ENCODE measurements at places on chromosomes 7 and 10.

- no peak for DNase-seq
These were observed 119.9 kb downstream of the MBL2 start for GRCh38 chr10:52652431-52653262.

GRCh38 chr10:2908851-2909630 lies 158.3 kb upstream of the PFKP start:
- DNase-seq, result no peak

DNA sequence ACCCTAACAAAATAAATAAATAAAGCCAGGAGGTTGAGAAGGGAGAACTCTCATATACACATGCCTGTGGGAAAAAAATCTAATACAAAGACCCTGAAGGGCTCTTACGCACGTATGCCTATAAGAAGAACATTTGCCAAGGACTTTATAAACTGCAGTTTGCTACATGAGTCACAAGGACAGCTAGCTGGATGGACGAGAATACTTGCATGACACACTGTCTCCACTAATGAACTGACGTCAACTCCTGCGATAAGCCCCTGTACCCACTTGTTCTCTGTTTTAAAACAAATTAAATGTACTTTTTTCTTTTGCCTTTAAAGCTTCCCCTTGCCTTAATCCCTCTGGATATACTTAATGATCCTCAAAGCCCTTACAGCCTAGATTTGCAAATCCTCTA lies 374.6 kb upstream of the GHITM start:
- DNase-seq, result no peak

GRCh38 chr7:106486331-106486730 lies 174.6 kb downstream of the CCDC71L start:
- no peak for DNase-seq

DNA sequence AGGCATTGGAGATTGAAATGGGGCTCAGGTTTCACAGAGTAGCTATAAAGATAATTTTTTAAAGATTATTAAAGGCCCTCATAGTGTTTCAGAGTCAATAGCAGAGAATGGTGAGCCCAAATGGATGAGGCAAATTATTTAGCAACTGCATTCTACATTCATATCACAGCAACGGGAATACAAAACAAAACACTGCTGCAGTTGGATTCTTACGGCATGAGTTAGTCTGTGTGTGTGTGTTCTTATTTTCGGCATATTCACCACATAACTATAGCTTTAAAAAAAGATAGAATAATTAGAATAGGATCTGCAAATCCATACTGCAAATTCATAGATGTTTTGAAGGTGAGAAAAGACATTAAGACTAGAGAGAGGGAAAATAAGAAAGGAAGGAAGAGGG lies 66.0 kb downstream of the SUGCT start:
- DNase-seq, result no peak

- DNase-seq, result no peak
These were observed 478.2 kb upstream of the LRRN3 start for GRCh38 chr7:110612680-110613079.

DNA sequence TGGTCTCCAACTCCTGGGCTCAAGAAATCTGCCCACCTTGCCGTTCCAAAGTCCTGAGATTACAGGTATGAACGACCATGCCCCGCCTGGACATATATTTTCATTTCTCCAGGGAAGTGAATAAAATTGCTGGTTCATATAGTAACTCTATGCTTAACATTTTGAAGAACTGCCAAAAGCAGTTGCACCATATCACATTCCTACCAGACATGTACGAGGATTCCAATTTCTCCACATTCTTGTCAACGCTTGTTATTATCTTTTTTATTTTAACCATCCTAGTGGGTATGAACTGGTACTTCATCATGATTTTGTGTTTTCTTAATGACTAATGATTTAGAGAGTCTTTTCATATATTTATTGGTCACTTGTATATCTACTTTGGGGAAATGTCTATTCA lies 21.9 kb upstream of the CPN1 start:
- DNase-seq, result no peak

DNA sequence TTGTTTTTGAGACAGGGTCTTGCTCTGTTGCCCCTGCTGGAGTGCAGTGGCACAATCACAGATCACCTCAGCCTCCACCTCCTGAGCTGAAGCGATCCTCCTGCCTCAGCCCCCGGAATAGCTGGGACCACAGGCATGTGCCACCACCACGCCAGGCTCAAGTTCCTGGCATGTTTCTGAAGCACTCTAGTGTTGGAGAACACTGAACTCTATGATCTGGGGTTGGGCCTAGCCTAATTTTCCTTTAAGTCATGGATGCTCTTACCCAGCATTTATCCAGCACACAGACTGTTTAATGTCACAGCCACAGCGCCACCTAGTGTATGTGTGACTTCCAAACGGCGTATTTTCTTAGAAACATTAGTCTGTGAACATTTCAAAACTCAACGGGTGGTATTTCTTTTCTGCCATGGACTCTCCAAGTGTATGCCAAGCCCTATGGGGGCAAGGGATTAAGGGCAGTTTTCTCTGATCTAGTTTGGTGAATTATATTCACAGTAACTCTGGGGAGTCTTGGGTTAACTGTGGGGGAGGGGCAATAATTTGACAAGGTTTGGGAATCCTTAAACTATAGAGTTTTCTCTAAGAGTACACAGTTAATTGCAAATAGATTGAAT lies 91.8 kb downstream of the CREM start:
- DNase-seq, result peak; percentile 56

DNA sequence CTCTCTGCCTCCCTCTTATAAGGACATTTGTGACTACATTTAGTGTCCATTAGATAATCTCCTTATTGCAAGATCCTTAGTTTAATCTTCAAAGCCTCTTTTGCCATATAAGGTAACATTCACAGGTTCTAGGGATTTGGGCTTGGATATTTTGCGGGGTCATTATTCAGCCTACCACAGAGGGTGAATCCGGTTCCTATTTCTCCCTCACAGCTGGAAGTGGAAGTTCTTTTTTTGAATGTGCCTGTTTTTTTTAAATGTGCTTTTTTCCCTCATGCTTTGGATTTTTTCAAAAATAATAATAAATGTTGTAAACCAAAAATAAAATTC lies 17.1 kb upstream of the FAM221A start:
- no peak for DNase-seq

DNA sequence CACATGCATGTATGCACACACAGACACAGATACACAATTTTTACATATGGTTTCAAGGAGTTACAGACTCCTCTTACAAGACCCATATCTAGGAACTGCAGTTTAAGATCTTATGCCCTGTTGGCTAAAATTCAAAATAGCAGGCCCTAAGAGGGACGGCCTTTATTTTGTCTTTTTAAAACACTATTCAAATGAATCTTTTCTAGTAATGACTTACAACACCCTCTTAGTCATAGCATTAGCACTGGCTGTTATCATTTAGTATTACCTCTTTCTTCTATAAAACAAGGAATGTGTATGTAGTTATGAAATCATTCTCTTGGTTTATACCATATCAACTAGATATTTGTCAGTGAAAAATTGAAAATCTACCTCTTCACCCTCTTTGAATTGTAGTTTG lies 15.3 kb downstream of the PAPSS2 start:
- no peak for DNase-seq

- DNase-seq, result no peak
These were observed 67.0 kb downstream of the FGFR2 start for GRCh38 chr10:121531076-121531829.

DNA sequence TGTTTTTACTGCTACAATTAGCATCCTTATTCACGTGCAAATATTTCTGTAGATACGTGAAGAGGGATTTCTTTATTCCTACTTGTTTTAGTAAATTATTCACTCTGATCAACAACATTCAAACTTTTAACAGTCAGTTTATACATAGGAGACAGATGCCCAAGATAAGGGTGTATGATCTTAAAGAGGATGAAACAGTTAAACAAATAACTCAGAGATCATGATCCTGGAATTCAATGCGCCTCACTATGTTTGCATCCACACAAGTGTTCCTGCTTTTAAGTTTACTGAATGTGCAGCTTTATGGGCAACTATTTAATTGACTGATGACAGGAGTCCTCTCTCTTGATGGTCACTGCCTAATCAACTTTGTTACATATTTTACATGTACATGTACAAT lies 394.8 kb downstream of the PARD3 start:
- DNase-seq, result no peak

DNA sequence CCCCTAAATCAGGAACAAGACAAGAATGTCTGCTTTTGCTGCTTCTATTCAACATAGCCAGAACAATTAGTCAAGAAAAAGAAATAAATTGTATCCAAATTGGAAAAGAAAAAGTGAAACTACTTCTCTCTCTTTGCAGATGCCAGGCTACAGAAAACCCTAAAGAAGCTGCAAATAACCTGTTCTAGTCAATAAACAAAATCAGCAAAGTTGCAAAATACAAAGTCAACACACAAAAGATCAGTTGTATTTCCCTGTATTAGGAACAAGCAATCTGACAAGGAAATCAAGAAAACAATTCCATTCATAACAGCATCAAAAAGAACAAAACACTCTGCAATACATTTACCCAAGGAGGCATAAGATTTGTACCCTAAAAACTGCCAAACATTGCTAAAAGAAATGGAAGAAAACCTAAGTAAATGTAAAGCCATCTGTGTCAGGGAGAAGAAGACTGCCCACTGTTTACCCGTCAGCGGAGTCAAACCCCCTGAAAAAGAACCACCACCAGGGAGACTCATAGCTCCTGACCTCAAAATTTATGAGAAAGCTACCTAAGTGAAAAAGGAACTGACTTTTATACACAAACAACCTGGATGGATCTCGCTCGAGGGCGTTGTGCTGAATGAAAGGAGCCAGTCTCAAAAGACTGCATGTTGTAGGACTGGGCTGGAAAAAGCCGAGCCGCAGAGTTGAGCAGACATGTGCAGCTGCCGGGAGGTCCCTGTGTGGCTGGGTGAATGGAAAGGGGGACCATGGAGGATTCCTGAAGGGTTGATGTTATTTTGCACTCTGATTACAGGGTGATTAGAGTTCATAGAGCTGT lies 263.1 kb downstream of the MAD1L1 start:
- DNase-seq, result no peak

GRCh38 chr7:2530071-2530987 lies 10.8 kb downstream of the LFNG start:
- no peak for DNase-seq

- no peak for DNase-seq
These were observed 188.4 kb downstream of the PPP1R3A start for GRCh38 chr7:113730309-113730955.

All from NCI-H1105 (cell line).